Stimulated activated CD4-positive, alpha-beta T cell treated with anti-CD3 and anti-CD28 coated beads, TNF-alpha, amount 100 ng/mL, for 4 hours (primary cell): ENCODE measurements at places on chromosomes 7 and 10.

- no peak for DNase-seq
These were observed 341.5 kb downstream of the ELMO1 start for GRCh38 chr7:37107047-37107750.

GRCh38 chr7:1748839-1749173, 78.7 kb downstream of the ELFN1 start:
- no peak for DNase-seq

DNA sequence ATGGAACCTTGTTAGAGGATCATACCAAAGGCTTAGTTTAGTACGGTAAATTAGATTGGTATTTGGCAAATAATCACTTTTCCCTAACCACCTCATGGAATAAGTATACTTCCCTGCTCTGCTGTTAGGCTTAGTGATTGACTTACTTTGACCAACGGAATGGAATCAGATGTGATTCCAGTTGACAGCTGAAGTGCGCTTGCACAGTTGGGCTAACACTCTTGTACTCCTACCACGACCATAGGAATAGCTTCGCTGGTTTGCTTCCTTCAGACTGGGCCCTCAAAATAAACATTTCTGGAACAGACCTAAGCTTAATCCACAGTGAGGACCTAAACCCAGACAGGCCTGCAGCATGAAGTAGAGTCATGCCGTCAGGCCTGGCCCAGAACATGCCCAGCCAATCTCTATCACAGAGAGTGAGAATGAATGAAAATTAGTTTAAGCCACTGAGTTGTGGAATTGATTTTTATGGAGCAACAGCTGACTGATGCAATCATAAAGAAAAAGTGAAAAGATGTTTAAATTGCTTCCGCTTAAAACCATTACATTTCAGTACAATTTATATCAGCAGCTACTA, 122.3 kb downstream of the DOCK4 start:
- DNase-seq, result no peak

- no peak for DNase-seq
These were observed 24.4 kb downstream of the SKIDA1 start for GRCh38 chr10:21501091-21501490.

DNA sequence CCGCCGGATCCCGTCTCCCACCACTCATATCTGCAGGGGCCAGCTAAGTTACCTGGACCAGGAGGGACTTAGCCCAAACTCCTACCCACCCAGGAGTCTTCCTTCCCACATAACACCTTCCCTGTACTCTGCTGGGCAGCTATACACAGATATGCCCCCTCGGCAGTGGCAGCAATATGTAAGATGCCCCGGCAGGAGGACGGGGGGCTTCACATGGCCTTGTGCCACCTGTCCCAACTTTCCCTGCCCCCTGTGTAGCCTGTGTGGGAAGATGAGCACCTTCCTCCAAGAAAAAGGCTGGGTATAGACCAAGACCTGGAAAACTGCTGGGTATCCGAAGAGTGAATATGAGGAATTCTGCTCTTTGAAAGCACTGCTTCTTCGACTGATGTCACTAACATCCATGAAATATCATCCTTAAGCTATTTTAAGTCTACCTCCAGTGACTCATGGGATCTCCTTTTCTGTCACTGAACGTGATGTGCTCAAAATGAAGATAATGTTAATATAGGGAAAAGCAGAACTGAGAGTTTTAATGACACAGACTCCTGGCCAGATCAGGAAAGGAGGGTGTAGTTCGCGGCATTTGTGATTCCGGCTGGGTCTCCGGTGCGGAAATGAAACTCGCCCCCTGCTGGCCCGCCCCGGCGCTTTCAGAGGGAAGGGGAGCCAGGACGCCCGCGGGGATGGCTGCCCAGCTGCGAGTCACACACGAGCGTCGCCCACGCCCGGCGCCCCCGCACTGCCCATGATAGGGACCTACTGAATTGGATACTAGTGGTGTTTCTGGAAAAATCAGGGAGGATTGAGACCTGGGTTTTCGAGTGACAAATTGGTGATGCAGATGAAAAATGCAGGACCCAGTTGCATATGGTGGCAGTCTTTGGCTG, 256.9 kb upstream of the NFE2L3 start:
- DNase-seq, result peak; percentile 37

- no peak for DNase-seq
These were observed 1.9 kb downstream of the ADCYAP1R1 start for GRCh38 chr7:31053986-31054385.

GRCh38 chr7:23268746-23269145, 22.2 kb downstream of the GPNMB start:
- DNase-seq, result no peak

GRCh38 chr10:32982911-32983909, 25.2 kb upstream of the ITGB1 start:
- no peak for DNase-seq

DNA sequence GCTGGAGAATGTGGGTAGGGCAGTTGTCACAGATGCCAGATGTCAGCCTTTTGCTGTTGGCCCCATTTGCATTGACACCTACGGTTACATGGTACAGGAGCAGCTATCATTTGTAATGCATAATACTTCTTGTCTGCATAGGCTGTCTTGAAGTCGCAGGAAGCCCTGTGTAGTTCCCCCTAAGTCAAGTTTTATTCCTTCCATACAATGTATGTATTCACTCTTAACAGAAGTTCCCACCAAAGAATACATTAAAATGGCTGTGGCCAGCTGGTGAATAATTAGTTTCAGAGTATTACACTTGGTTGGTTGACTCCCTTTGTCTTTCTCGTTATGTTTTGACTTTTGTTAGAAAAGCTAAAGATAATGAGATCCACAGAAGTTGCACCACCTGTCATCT, 1169.0 kb downstream of the REEP3 start:
- no peak for DNase-seq

- no peak for DNase-seq
These were observed 636.4 kb downstream of the KCNMA1 start for GRCh38 chr10:77001206-77001605.

- DNase-seq, result no peak
These were observed 13.5 kb upstream of the EGFR start for GRCh38 chr7:55005241-55005851.

- DNase-seq, result no peak
These were observed 21.2 kb downstream of the TECTB start for GRCh38 chr10:112304267-112304859.

GRCh38 chr10:121681997-121682687, 83.9 kb upstream of the FGFR2 start:
- DNase-seq, result no peak

GRCh38 chr7:128878226-128879105, 15.8 kb downstream of the ATP6V1F start:
- DNase-seq, result no peak

GRCh38 chr10:5165738-5166137, 19.2 kb downstream of the AKR1C8 start:
- no peak for DNase-seq

GRCh38 chr10:132904814-132905649, 37.3 kb downstream of the CFAP46 start:
- no peak for DNase-seq
